ENCODE measurements at places on chromosomes 3 and 15. TPM values are rescaled to one million over a fixed set of nuclear protein-coding genes. Genes with fewer than 3 reads are reported as not detected.

Gene KBTBD13
- not detected for total RNA-seq

Gene FOXL2
- 176 TPM for total RNA-seq

Gene SENP8
- 2.7 TPM for total RNA-seq

Gene SPINK8
- total RNA-seq = not detected

Gene GP5
- total RNA-seq = not detected

Gene CPB1
- 0.50 TPM for total RNA-seq

Gene MYL3
- total RNA-seq = 3.6 TPM
